Naive thymus-derived CD8-positive, alpha-beta T cell (primary cell): ENCODE measurements at places on chromosomes 1 and 21.

GRCh38 chr1:15195420-15196052, 42.0 kb downstream of the TMEM51 start:
- DNase-seq = no peak

- DNase-seq = no peak
Measured at GRCh38 chr1:214844319-214844718, 238.2 kb upstream of the KCNK2 start.

DNA sequence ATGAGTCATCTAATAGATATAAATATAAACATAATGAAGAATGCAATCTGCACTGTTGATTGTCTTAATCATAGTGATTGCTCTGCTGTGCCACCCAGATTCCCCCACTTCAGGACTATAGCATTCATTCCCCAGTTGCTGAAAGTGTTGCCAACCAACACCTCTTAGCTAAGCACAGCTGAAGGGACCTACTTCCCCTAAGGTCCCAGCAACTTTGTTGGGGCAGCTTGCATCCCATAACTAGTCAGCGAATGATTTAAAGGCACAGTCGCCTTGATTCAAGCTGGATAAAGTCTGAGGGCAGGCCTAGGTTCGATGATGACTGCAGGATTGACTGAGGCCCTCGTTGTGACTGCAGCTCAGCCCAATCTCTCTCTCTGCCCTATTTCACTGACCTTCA, 14.3 kb upstream of the RGS1 start:
- no peak for DNase-seq

GRCh38 chr21:45405819-45406762, 1.1 kb downstream of the COL18A1 start:
- DNase-seq = no peak

DNA sequence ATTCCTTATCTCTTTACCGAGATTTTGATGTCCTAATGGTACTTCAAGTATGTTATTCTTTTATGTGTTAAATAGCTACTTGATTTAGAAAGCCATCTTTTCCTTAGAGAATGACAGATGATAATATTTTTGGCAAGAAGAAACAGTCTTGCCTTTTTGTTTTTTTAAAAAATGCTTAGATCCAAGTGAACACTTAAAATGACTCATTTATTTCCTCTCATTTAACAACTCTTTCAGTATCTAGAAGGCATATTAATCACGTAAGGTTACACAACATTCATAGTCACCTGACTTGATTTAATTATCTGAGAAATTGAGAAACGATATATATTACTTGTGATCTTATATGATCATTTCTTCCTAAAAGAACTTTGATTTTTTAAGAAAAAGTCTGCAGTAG, 52.4 kb downstream of the SUCO start:
- no peak for DNase-seq

- no peak for DNase-seq
Measured at GRCh38 chr1:93358293-93358692, 12.6 kb downstream of the DR1 start.

GRCh38 chr1:24175033-24175755, 11.9 kb downstream of the IFNLR1 start:
- DNase-seq = no peak

GRCh38 chr1:183645531-183645930, 7.6 kb downstream of the APOBEC4 start:
- DNase-seq = no peak

GRCh38 chr1:167548059-167548932, 5.3 kb downstream of the CREG1 start:
- DNase-seq = no peak

- DNase-seq = no peak
Measured at GRCh38 chr1:171597203-171597602, 24.8 kb upstream of the MYOCOS start.

GRCh38 chr21:32338209-32338921, 39.7 kb downstream of the MRAP start:
- DNase-seq = no peak

DNA sequence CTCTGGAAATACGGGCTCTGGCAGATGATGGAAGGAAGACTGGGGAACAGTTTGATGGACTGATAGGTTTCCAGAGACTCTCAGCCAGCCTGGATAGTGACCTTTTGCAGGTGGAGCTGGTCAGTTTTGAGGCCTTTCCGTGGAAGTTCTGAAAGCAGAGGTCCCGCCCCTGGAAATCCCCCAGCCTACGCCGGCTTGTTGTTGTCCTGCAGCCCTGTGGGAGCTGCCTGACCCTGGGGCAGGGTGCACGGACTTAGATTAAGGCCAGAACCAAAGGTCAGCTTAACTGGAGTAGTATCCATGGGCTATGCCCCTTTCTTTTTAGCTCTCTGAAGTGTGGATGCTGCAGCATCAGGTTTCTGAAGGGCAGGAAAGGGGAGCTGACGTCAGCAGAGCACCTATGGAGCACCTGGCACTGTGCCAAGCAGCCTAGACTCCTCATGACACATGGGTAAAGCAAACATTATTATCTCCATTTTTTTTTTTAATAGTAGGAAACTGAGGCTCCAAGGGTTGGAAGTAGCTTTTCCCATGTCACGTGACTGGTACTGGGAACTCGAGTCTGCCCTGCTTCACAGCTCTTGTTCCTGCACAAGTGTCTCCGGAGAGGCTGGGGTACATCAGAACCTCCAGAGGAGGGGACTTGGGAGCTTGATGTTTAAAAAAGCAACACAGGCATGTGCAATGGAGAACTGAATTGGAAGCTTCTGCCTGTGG, 38.5 kb downstream of the IER5 start:
- no peak for DNase-seq

- no peak for DNase-seq
Measured at GRCh38 chr1:40766017-40766416, 17.6 kb upstream of the KCNQ4 start.

DNA sequence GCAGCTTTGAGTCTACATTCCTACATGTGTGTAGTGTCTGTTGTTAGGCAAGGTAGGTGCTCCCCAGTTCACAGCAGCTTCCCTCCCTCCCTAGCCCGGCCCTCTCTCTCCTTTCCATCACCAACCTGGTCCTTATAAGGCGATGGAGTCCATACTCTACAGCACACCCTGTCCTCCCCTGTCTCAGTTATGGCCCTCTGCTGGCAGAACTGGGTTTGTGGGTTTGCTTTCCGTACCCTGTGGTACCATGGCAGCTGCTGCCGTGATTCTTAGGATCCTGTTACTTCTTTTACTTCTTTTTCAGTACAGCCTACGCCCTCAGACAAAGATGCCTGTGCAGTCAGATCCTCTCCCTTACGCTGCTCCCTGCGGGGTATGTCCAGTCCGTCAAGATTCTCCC, 31.7 kb downstream of the AK5 start:
- DNase-seq = peak; percentile 8

GRCh38 chr1:162067466-162067865, 2.0 kb upstream of the NOS1AP start:
- DNase-seq = no peak

- no peak for DNase-seq
Measured at GRCh38 chr21:25582888-25583287, 24.4 kb downstream of the MRPL39 start.

DNA sequence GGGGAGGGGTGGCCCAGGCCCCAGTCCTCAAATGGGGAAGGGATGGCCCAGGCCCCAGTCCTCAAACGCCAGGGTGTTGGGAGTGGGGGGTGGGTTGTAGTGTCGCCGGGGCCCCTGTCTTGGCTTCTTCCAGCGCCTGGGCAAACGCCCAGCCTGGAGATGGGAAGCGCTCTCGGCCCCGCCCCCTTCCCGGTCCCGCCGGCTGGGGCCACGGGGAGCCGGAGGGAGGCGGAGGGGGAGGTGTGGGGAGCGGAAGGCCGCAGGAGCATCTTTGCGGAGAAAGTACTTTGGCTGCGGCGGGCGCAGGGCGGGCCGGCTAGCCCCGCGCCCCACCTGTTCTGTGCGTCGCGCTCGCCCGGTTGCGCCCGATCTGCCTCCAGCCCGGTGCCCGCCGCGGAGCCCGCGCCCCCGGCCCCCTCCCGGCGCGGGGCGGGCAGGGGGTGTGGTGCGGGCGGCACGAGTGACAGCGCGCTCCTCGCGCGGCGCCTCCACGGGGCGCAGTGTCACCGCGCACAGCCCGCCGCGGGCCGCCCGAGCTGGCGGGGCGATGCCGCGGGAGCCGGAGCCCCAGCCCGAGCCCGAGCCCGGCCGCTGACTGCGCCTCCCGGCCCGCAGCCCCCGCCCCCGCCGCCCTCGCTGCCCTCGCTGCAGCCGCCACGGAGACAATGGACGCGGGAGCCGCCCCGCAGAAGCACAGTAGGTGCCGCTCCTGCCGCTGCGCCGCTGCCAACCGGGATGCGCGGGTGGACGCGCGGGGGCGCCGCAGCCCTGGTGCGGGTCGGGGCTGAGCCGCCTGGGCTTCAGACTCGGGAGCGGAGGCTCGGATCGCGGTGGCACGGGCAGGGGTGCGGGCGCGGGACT, 31.1 kb upstream of the PEX10 start:
- no peak for DNase-seq

DNA sequence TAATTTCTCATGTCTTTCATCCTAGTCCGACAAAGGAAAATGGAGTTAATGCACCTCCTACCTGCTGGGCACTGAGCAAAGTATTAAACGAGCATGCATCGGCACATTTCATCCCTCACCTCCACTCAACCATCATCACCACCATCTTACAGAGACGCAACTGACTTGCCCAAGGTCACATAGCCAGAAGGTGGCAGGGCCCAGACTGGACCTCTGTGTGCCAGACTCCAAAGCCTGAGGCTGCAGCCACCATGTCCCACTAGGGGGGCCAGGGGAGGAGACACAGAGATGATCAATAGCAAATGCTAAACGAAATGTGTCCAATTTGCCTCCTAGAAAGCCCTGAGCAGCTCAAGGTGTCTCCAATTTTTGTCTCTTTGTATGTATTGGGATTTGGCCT, 163.7 kb upstream of the EDN2 start:
- DNase-seq = no peak

- DNase-seq = no peak
Measured at GRCh38 chr21:41418393-41418792, 7.6 kb upstream of the MX1 start.

GRCh38 chr1:19643602-19644394, at the start of gene NBL1:
NBL1 (plus strand) TSS chr1:19644311; CDS start chr1:19655031, 10,720 bp downstream.
- peak; percentile 54 for DNase-seq

GRCh38 chr1:162151900-162152829, 82.7 kb downstream of the NOS1AP start:
- DNase-seq = no peak

GRCh38 chr1:107132195-107132594, 8.6 kb upstream of the NTNG1 start:
- DNase-seq = no peak

DNA sequence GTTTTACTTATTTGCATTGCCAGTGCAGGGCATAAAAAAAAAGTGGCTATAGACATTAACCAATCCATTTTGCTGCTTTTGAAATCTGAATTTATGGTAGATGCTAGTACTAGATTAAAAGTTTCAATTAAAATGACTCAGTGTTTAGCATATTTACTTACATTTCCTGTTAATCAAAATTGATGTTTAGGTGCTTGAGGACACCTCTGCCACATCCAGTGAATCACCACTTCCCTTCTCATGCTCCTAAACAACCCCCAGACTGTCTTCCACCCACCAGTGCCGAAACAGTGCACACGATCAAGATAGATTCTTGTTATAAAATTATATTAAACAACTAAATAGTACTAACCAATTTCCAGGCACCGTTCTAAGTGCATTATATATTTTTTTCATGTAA, 32.7 kb downstream of the HSD17B7 start:
- DNase-seq = no peak

GRCh38 chr1:41891199-41891896, 27.4 kb downstream of the HIVEP3 start:
- DNase-seq = peak; percentile 77

DNA sequence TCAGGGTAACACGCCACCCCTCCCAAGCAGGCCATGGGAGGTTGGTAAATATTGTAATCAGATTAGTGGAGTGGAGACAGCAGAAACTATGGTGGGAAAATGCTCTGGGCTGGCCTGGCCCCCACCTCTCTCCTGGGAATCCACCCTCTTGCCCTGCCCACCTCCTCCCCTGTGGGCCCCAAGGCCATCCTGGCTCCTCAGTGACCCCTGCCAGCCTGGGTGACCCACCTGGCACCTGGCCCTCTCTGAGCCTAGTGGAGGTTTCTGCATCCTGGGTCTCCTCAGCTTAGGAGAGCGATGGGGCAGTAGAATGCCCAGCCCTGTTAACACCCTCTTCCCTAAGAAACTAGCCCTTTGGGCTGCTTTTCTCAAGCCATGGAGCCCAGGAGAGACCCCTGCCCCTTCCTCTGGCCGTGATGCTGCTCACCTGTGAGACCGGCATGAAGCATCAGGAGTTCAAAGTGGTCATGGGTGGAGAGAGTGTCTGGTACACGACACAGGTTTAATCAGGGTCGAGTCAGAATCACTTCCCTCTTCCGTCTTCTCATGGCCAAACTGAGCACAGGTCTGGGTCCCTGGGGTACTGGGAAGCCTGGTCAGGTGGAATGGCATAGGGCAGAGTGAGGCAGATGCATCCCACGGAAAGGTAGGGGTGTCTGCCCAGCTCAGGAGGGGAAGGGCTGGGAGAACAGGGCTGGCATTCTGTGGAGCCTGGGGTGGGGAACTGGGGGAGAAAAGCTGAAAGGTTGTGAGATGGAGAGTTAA, 10.7 kb upstream of the DMBX1 start:
- no peak for DNase-seq

GRCh38 chr1:39370602-39371001, 120.8 kb upstream of the BMP8A start:
- no peak for DNase-seq

DNA sequence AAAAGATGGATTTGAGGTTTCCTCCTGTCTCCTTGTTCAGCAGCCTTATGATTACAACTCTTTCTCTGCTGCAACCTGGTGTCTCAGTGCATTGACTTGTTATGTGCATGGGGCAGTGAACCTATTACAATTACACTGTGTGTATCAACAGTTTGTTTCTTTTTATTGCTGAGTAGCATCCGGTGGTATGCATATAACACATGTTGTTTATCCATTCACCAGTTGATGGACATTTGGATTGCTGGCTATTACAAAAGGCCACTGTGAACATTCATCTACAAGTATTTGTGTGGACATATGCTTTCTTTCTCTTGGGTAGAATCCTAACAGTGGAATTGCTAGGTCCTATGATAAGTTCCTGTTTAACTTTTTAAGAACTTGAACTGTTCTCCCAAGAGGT, 65.9 kb downstream of the FMO4 start:
- no peak for DNase-seq

DNA sequence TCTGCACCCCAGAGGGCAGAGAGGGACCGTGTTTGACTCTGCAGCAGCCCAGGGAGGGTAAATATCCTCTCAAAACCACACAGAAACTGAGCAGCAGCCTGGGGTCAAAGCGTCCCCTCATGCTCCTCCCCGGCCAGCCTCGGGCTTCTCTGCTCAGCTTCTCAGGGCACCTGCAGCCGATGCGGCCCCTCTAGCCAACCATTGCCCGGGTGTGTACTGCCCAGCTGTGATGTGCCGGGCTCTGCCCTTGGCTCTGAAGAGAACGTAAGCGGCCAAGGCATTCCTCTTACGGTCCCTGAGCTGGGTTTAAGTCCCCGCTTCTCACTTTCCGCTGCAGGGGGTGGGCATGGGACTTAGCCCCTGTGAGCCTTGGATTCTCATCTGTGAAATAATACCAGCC, 5.5 kb downstream of the FAM131C start:
- no peak for DNase-seq

GRCh38 chr1:186858923-186859322, 30.2 kb downstream of the PLA2G4A start:
- no peak for DNase-seq

GRCh38 chr1:93689521-93690223, 8.0 kb upstream of the BCAR3 start:
- no peak for DNase-seq
